CD8-positive, alpha-beta memory T cell (primary cell): ENCODE measurements at places on chromosomes 1 and 21. TPM values are rescaled to one million over a fixed set of nuclear protein-coding genes. Genes with fewer than 3 reads are reported as not detected.

Gene PTPN7
- total RNA-seq: 449 TPM

Gene LIN28A
- not detected for total RNA-seq

Gene FUBP1
- total RNA-seq: 215 TPM

Gene C1orf210
- total RNA-seq: not detected

Gene GNG4
- 5.2 TPM for total RNA-seq

Gene MATN1
- total RNA-seq: 0.59 TPM

Gene ADAMTSL4
- 0.22 TPM for total RNA-seq

Gene AMY1C
- not detected for total RNA-seq

Gene OLFML3
- total RNA-seq: 0.24 TPM

Gene PRELP
- total RNA-seq: not detected

Gene BTBD8
- 1.2 TPM for total RNA-seq

Gene CYYR1
- not detected for total RNA-seq

Gene ZNF683
- total RNA-seq: 2.4 TPM

Gene AADACL4
- not detected for total RNA-seq

Gene PADI4
- 0.26 TPM for total RNA-seq

Gene RGS7
- total RNA-seq: not detected
